ENCODE measurements at places on chromosomes 2 and 18. TPM values are rescaled to one million over a fixed set of nuclear protein-coding genes. Genes with fewer than 3 reads are reported as not detected.

CD207 gene
- total RNA-seq = not detected

ACVR1C gene
- total RNA-seq = not detected

RGPD3 gene
- 0.90 TPM for total RNA-seq

EML6 gene
- under 0.01 TPM for total RNA-seq

SERPINB12 gene
- total RNA-seq = not detected

RGPD5 gene
- total RNA-seq = 9.2 TPM

STPG4 gene
- total RNA-seq = not detected

ZNF532 gene
- total RNA-seq = 27.1 TPM

PRKAG3 gene
- not detected for total RNA-seq

LIMS1 gene
- 86.7 TPM for total RNA-seq

IL36B gene
- not detected for total RNA-seq

C2orf66 gene
- total RNA-seq = not detected

DSC2 gene
- total RNA-seq = 1.1 TPM

ZAP70 gene
- total RNA-seq = not detected

MYL1 gene
- total RNA-seq = not detected

DAW1 gene
- 8.7 TPM for total RNA-seq

ATP6V1B1 gene
- 1.1 TPM for total RNA-seq

POTEJ gene
- total RNA-seq = not detected

METAP1D gene
- total RNA-seq = 1.8 TPM

ZDBF2 gene
- 7.9 TPM for total RNA-seq

TM4SF20 gene
- total RNA-seq = not detected

ADRA2B gene
- 0.16 TPM for total RNA-seq

NR4A2 gene
- 3.1 TPM for total RNA-seq

All from cardiac atrium fibroblast (primary cell).